Tibial nerve (tissue), 4 donors: ENCODE measurements at places on chromosomes 4 and X.

DNA sequence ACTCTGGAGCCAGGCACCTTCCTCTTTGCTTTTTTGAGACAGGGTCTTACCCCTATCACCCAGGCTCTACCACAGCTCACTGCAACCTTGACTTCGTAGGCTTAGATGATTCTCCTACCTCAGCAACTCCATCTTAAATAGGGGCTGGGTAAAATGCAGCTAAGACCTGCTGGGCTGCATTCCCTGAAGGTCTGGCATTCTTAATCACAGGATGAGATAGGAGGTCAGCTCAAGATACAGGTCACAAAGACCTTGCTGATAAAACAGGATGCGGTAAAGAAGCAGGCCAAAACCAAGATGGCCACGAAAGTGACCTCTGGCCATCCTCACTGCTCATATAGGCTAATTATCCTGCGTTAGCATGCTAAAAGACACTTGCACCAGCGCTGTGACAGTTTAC, 770.8 kb upstream of the PRKX start:
- no peaks in the 10 kb centered on the region for H3K36me3 ChIP-seq
- no peaks in the 10 kb centered on the region for H3K4me1 ChIP-seq
- no peak overlapping the region for H3K4me3 ChIP-seq
- no peaks in the 10 kb centered on the region for H3K27me3 ChIP-seq
- no peak for DNase-seq

DNA sequence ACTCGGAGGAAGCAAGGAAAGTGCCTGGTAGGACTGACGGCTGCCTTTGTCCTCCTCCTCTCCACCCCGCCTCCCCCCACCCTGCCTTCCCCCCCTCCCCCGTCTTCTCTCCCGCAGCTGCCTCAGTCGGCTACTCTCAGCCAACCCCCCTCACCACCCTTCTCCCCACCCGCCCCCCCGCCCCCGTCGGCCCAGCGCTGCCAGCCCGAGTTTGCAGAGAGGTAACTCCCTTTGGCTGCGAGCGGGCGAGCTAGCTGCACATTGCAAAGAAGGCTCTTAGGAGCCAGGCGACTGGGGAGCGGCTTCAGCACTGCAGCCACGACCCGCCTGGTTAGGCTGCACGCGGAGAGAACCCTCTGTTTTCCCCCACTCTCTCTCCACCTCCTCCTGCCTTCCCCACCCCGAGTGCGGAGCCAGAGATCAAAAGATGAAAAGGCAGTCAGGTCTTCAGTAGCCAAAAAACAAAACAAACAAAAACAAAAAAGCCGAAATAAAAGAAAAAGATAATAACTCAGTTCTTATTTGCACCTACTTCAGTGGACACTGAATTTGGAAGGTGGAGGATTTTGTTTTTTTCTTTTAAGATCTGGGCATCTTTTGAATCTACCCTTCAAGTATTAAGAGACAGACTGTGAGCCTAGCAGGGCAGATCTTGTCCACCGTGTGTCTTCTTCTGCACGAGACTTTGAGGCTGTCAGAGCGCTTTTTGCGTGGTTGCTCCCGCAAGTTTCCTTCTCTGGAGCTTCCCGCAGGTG, 637 bp downstream of the AR start:
- H3K36me3 ChIP-seq: no peaks in the 10 kb centered on the region
- DNase-seq: no peak
- no peaks in the 10 kb centered on the region for H3K27me3 ChIP-seq
- H3K27ac ChIP-seq: no peak overlapping the region
- H3K4me1 ChIP-seq: no peaks in the 10 kb centered on the region

DNA sequence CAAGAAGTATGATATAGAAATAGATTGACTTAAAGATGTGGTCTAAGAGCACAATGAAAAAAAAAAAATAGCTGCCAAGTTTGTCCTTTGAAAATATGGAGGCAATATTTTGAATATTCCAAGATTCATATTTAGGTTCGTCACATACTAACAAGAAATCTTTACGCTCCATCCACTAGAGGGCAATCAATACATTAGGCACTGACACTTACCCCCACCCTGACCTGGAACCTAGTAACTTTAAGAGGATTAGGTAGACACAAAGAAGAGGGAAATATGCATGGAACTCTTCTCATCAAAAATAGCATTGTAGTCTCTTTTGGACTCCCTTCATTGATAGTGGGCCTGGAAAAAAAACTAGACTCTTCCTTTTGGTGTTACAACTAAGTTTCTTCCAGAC, 1108.1 kb downstream of the PCDH19 start:
- no peak overlapping the region for H3K27ac ChIP-seq
- no peaks in the 10 kb centered on the region for H3K27me3 ChIP-seq
- DNase-seq: no peak

GRCh38 chr4:82624819-82625218, 63.0 kb upstream of the TMEM150C start:
- no peak overlapping the region for H3K27ac ChIP-seq
- no peaks in the 10 kb centered on the region for H3K27me3 ChIP-seq
- H3K4me1 ChIP-seq: no peaks in the 10 kb centered on the region
- H3K4me3 ChIP-seq: no peak overlapping the region
- DNase-seq: no peak

DNA sequence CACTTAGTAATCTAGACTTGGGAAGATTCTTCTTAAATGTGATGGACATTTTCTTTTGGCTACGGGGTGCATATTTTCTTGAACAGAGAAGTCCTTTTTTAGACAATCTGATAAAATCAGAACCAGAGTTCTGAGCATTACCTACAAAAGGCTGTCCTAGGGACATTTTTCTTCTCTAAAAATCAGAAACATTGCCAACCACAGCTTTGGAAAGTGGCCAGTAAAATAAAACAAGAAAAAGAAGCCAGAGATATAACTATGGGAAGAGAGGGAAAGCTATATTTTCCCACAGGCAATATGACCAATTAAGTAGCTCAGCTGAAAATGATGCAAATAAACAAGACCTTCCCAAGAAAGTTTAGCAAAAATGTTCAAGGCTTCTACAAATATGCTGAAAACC, 55.9 kb downstream of the MXRA5 start:
- H3K4me1 ChIP-seq: no peaks in the 10 kb centered on the region
- no peaks in the 10 kb centered on the region for H3K27me3 ChIP-seq
- no peak overlapping the region for H3K4me3 ChIP-seq
- no peak for DNase-seq

DNA sequence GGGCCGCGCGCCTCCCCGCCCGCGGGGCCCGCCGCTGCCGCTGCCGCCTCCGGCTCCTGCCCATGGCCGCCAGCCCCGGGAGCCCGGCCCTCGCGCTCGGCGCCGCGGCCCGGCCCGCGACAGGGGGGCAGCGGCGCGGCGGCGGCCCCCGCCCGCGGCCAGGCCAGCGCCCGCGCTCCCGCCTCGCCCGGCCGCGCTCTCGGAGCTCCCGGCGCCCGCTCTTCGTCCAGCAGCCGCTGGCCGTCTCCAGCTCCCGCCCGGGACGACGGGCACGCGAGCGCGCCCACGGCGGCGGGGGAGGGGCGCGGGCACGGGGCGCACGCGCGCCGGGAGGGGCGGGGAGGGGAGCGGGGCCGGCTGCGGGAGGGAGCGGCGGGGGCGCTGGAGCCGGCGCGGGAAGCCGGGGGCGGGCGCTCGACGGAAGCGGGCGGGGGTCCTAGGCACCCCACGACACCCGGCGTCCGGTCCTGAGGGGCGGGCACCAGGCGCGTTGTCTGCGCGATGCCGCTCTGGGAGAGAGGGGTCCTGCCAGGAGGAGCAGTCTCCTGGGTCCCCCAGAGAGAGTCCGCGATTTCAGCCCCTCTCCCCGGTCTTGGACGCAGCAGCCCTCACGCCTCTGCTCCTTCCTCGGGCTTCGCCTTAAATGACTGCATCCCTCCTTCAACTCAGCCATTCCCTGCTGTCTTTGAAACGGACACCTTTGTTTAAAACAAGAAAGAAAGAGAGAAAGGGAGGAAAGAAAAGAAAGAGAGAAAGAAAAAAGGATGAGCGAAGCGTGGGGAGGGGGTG, 490 bp upstream of the PDZD4 start:
- DNase-seq: no peak
- H3K4me3 ChIP-seq: no peak overlapping the region
- H3K27ac ChIP-seq: peak overlapping the region; percentile 17
- peaks cover 24% of the 10 kb centered on the region for H3K27me3 ChIP-seq

- peak overlapping the region; percentile 78 for H3K27ac ChIP-seq
- DNase-seq: no peak
- no peak overlapping the region for H3K4me3 ChIP-seq
Observed at GRCh38 chr4:185774131-185774653, 37.8 kb downstream of the SORBS2 start.

DNA sequence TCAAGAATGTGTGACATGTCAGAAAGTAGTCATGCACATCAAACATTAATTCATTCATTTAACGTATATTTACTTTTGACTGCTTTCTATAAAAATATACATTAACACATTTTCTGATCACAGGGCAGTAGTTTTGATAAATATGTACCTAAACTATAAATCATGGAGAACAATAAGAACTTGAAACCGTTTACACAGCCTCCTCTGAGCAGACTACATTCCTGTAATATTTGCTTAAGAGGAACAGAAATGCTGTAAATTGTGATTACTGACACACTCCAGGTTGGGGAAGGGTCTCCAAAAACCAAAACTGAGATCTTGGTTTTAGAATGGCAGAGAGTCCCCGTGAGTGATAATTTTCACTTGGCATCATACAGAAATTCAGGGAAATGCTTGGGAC, 120.7 kb upstream of the PPARGC1A start:
- no peaks in the 10 kb centered on the region for H3K36me3 ChIP-seq
- no peaks in the 10 kb centered on the region for H3K27me3 ChIP-seq
- H3K4me3 ChIP-seq: no peak overlapping the region
- H3K27ac ChIP-seq: no peak overlapping the region

- H3K27ac ChIP-seq: no peak overlapping the region
- no peaks in the 10 kb centered on the region for H3K27me3 ChIP-seq
- H3K36me3 ChIP-seq: no peaks in the 10 kb centered on the region
- DNase-seq: no peak
- no peak overlapping the region for H3K4me3 ChIP-seq
Observed at GRCh38 chrX:12319003-12319519, 180.8 kb downstream of the FRMPD4 start.

DNA sequence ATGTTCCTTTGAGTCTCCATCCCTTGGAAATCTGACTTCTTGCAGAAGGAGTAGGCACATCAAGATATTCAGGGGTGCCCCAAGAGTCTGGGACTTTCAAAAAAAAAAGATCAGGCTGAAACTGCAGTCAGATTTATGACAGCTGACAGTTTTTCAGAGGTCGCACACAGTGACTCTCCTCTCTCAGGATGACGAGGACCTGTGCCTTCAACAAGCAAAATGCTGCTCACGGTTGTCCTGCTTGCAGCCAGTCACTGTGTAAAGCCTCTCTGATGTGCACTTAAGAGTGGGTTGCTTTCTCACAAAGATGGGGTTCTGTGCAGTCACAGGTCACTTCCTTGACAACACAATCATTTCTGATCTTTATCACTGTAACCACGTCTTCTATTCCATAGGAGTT, 178.2 kb downstream of the PTTG2 start:
- no peaks in the 10 kb centered on the region for H3K27me3 ChIP-seq
- no peak for DNase-seq
- no peak overlapping the region for H3K4me3 ChIP-seq
- H3K4me1 ChIP-seq: no peaks in the 10 kb centered on the region
- peaks cover 49% of the 10 kb centered on the region for H3K36me3 ChIP-seq

DNA sequence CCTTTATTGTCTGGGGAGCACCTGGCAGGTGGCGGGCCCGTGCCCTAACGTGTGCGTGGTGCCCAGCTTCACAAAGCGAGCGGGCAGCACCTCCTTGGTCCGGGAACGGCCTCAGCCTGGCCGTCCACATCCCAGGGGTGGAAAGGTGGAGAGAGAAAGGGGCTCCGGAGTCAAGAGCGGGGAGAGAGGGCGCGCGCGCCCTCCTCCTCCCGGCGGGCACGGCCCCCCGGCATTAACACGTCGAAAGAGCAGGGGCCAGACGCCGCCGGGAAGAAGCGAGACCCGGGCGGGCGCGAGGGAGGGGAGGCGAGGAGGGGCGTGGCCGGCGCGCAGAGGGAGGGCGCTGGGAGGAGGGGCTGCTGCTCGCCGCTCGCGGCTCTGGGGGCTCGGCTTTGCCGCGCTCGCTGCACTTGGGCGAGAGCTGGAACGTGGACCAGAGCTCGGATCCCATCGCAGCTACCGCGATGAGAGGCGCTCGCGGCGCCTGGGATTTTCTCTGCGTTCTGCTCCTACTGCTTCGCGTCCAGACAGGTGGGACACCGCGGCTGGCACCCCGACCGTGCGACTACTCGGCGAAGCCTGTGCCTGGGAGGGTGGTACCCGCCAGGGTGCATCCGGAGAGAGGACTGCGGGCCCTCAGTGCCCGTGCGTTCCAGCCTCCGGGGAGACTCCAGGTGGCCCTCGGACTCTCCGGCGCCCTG, at the start of gene KIT:
KIT (plus strand) TSS at position 407 of the 701 bp plus-strand sequence; CDS start at position 465, 58 bp downstream.
- H3K27me3 ChIP-seq: no peaks in the 10 kb centered on the region
- H3K4me3 ChIP-seq: peak within 1 kb of the TSS; percentile 53
- H3K27ac ChIP-seq: no peak within 1 kb of the TSS
- no peaks in the 10 kb centered on the region for H3K4me1 ChIP-seq
- DNase-seq: no peak
- no peaks in the 10 kb centered on the region for H3K36me3 ChIP-seq

GRCh38 chrX:31832263-31832662, 760.4 kb upstream of the FTHL17 start:
- no peak overlapping the region for H3K4me3 ChIP-seq
- no peaks in the 10 kb centered on the region for H3K27me3 ChIP-seq
- H3K27ac ChIP-seq: no peak overlapping the region
- no peaks in the 10 kb centered on the region for H3K36me3 ChIP-seq

- no peak for DNase-seq
- H3K36me3 ChIP-seq: no peaks in the 10 kb centered on the region
- no peak overlapping the region for H3K27ac ChIP-seq
- H3K4me3 ChIP-seq: no peak overlapping the region
Observed at GRCh38 chr4:93436000-93436626, 392.4 kb upstream of the ATOH1 start.

DNA sequence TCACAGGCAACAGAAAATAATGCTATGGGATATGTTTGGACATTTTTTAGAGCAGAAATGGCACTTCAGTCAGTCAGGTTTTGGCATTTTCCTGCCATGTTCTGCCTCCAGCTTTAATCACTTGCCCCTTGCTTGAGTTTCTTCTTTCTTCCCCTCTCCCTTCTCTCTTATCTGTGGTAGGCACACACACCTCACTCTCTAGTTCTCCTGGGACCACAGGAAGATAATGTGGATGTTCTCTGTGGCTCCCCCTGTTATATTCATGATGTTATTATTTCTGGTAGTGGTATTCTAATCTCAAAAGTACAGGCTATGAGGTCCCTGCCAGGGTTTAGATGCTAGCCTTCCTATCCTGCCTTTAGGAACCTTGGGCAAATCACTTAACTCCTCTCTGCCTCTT, 5.2 kb downstream of the HADH start:
- H3K4me1 ChIP-seq: peaks cover 31% of the 10 kb centered on the region
- H3K4me3 ChIP-seq: no peak overlapping the region
- no peaks in the 10 kb centered on the region for H3K27me3 ChIP-seq
- no peak for DNase-seq
- peaks cover 7% of the 10 kb centered on the region for H3K36me3 ChIP-seq
- no peak overlapping the region for H3K27ac ChIP-seq

DNA sequence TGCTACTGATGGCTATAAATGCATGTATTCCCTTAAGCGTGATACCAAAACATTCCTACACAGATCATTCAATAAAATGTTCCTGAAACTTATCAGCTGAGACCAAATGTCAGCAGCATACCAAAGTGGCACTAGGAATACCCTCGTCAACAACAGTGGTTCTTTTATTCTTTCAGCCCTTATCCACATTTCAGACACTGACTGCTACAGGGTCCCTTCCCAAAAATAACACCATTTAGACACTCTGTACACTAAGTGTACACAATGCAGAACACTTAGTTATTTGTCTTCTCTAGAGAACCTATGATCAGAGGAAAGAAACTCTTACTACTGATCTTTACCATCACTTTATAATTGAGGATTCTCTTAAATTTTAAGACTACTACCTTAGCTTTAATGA, 94.1 kb downstream of the ATRX start:
- H3K36me3 ChIP-seq: no peaks in the 10 kb centered on the region
- no peak overlapping the region for H3K27ac ChIP-seq
- DNase-seq: no peak
- no peak overlapping the region for H3K4me3 ChIP-seq
- H3K4me1 ChIP-seq: no peaks in the 10 kb centered on the region
